Lower leg skin (tissue), 4 donors: ENCODE measurements at places on chromosomes 6 and 20.

DNA sequence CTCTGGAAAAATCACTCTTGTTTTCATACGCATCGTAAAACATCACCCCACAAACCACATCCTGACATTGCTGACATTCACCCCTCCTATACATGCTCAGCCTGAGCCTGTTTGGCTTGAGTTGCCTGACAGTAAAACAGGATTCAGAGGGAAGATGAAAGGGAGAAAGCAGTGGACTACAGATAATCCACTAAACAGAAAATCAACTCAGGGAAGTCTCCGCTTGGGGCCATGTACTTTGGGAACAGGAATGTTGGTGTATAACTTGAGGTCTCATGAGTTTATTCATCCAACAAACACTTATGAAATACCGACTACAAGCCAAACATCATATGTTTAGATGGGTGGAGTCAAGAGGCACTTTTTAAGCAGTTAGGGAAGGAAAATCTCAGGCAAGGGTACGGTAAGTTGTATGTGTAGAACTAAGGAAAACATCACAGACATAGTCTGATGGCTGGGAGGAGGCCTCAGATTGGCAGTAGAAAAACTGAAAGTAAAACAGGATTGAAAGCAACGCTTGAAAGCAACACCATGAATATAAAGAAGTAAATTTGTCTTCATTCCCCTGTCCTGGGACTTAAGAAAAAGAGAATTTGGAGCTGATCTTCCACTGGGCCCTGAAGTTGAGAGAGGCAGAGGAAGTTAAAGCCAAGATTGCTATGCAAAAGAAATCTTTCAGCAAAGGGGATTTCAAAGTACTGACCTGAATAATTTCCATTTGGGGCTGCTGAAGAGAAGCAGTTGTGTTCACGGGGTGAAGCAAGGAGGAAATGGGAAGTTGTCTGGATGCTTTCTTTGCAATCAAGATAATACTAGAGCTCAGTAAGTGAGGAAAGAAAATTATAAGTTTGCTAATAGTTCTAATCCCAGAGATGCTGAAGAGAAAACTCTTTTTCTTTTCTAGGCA, 28.8 kb downstream of the PDE7B start:
- DNase-seq = no peak

GRCh38 chr6:50264995-50265571, 215.4 kb upstream of the DEFB112 start:
- DNase-seq = no peak

GRCh38 chr6:136189104-136189503, 61.0 kb downstream of the MTFR2 start:
- DNase-seq = no peak

DNA sequence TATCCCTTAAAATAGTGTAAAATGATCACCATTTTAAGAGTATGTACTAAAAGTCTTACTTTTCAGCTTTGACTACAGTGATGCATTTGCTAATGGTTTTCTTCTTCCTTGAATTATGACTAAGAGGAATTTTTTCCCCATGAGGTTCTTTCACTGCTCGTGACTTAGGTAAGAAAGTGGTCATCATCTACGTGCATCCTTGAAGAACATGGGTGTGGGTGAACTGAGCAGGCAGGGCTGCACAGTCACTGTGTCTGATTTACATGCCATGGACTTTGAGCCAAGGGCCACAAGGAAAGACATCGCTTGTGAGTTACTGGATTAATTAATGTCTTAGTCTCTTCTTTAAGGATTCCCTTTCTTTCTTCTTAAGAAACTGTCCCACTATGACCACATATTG, 33.3 kb downstream of the NQO2 start:
- no peak for DNase-seq

GRCh38 chr6:149289192-149289781, 28.2 kb upstream of the TAB2 start:
- DNase-seq = no peak

DNA sequence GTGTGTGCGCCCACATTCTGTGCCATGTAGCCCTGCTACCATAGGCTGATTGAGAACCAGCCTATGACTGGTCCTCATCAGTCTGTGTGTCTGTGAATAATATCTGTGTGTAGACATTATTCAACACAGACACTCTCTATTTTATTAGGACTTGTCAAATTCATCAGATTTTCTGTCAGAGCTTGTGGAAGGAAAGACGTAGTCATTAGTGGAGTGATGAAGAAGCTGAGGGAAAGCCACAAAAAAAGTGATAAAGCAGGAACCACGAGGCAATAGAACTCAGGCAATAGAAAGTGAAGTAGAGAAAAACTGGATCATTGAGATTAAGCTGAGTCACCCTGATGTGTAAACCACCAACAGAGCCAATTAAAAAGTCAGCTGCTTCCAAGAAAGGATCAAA, 122.2 kb upstream of the MARCKS start:
- no peak for DNase-seq

DNA sequence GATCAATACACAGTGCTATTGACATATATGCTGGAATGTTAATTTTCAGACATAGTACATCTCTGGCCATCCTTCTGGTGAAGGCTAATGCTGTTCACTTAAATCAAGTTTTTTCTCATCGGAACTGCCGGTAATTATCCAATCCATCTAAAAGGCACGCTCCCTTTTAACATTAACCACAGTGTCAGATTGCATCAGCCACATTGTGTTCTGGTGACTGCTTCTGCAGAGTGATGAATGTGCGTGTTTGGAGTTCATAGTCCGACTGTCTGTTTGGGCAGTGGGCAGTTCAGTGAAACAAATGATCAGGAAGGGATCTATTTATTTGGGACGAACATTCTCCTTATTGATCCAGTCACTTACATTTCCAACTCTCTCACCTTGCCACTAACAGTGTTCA, 49.5 kb downstream of the SOBP start:
- DNase-seq = no peak

GRCh38 chr6:12957321-12958051, 240.9 kb downstream of the PHACTR1 start:
- DNase-seq = peak; percentile 88

- DNase-seq = no peak
Observed at GRCh38 chr20:5085380-5085779, 34.4 kb downstream of the PCNA start.

- DNase-seq = no peak
Observed at GRCh38 chr20:32036716-32037485, 15.1 kb upstream of the HCK start.

- DNase-seq = no peak
Observed at GRCh38 chr6:7798751-7799150, 72.9 kb downstream of the BMP6 start.

DNA sequence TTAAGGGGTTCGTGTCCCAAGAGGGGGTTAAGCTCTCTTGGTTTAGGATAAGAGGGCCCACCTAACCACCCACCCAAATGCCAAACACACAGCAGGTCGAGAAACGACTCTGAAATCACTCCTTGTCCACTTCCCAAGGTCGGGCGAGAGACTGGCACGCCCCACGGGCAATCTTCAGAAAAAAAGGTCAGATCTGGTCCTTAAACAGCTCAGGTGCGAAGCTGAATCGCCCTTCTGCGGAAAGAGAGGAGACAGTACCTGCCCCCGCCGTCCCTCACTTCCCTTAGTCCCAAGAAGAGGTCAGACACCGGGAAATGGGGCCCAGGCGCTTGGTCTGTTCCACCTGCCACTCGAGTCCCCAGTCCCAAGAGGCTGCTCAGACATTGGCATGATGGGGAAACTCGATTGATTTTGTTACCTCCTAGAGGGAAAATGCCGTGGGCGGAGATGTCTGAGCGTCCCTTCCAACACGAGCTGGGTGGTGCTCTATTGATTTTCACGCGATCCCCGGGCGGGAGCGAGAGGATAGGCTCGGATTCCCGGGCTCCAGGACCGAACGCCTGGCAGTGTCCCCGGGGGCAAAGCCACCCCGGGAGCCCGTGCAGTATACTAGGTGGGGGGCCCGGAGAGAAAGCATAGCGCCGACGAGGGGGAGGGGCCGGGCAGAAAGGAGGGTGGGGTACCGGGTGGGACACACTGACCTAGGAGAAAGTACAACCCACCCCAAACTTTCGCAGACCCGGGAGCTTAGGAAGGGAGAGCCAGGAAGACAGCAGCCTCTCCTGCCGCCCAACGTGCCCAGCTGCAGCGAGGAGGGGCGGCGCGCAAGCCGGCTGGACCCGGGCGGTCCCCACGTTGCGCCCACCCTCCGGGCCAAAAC, 1.1 kb upstream of the SAMD5 start:
- no peak for DNase-seq

DNA sequence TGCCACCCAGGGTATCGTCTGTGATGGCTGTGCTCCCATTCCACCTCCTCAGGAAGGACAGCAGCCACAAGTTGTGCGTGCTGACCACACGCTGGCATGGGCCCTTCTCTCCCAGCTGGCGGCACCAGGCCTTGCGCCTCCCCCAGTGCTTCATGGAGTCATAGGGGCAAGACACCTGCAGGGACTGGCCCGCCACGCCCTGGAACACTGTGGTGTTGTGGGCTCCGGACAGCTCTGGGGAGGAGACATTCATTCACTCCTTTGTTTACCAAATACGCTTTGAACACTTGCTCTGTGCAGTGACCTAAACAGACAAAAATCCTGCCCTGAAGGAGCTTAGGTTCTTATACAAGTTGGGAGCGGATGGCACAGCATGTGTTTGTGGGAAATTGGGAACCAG, 1.5 kb downstream of the TREM2 start:
- DNase-seq = no peak

DNA sequence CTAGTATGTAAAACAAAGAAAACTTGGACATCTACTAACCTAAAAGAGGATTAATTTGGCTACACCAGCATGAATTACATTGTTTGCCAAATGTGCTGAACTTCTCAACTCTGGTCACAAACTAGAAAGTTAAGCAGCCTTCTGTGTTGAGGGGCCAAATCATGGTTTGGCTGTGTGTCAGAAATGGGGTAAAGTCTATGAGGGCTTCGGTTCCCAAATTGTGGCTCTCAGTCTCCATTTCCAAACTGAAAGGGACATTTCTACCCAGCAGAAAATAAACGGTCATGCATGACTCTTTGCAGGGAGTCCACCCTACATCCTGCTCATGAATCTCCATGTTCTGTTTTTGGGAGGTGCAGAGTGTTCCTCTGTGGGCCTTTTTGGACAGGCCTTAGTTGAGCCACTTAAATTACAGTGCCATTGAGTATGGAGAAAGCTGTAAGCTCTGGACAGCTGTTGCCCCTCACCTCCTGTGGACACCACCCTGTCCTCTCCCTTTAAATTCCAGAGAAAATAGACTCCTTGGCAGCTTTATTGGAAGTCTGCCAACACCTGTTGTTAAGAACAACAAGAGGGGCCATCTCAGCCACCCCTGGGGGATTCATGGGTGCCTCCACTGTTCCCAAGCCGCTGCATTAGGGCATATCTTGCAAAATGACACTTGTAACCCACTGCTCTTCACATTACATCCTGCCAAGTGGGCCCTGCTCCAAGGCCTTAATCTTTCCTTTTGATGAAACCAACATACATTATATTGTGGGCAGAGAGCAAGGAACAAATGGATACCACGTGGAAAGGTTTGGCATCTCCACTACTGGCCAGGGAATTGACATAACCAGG, 27.5 kb upstream of the SNRPC start:
- DNase-seq = no peak

GRCh38 chr6:147756891-147757290, 248.4 kb downstream of the SAMD5 start:
- DNase-seq = no peak

DNA sequence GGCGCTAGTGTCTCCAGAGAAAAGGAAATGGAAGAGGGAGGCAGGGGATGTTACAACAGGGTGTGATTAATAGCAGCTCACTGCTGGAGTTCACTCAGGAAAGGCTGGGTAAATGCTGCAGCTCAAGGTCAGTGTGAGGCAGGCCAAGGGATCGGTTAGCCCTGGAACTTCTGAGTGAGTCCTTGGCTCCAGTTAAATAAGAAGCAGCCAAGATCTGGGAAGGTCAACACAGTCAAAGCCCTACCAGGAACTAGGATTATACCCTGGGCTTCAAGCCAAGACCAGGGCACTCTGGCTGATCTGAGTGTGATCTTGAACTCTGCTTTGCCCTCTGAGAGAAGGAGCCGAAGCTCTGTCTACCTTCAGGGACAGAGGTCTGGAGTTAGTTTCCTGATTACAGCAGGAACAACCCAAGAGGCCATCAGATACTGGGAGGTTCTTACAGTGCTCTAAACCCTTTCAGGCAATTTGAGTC, 44.3 kb downstream of the TPD52L1 start:
- no peak for DNase-seq

- no peak for DNase-seq
Observed at GRCh38 chr6:31676322-31676903, 4.5 kb downstream of the LY6G5C start.

DNA sequence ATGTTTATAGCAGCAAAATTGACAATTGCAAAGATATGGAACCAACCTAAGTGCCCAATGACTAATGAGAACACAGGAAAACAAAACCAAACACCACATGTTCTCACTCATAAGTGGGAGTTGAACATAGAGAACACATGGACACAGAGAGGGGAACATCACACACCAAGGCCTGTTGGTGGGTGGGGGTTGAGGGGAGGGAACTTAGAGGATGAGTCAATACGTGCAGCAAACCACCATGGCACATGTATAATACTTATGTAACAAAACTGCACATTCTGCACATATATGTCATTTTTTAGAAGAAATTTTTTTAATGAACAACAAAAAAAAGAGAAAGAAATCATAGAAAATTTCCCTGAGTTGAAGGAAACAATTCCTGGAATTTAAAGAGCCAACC, 3.9 kb downstream of the EPM2A start:
- DNase-seq = no peak

GRCh38 chr6:1726341-1726768, 116.6 kb downstream of the FOXC1 start:
- no peak for DNase-seq

DNA sequence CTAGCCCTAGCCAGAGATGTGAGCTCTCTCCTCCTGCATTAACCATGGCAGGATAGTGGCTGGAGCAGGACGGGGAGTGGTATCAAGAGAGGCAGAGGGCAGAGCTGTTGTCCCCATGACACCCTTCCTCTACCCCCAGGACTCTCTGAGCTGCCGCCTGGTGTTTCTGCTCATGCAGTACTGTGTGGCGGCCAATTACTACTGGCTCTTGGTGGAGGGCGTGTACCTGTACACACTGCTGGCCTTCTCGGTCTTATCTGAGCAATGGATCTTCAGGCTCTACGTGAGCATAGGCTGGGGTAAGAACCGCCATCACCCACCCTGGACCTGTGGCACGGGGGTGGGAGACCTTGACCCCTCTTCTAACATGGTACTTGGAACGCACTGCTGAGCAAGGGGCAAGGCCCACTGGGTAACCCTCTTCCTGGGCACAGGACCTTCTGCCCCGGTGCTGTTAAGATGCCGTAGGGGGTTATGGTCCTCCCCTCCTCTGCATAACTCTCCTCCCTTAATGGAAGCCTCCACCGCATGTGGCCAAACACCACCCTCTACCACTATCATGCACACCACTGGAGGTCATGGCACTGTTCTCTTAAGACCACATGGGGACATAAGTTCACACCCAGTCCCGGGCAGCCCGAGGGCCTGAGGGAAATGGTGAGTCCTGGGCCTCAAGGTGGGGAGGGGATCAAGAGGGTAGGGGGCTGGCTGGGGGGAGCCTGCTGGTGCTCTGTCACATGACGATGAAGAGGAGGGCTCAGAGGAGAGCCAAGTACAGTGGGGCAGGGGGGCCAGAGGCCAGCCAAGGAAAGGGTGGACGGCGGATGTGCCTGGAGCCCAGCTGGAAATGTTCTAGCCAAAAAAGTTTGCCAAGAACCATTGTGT, 25.1 kb downstream of the GLP1R start:
- DNase-seq = peak; percentile 75

GRCh38 chr6:116812051-116812650, 16.7 kb downstream of the GPRC6A start:
- no peak for DNase-seq
